ENCODE measurements at places on chromosomes 4 and X.

- DNase-seq = no peak
Observed at GRCh38 chrX:25206778-25207177, 191.0 kb upstream of the ARX start.

DNA sequence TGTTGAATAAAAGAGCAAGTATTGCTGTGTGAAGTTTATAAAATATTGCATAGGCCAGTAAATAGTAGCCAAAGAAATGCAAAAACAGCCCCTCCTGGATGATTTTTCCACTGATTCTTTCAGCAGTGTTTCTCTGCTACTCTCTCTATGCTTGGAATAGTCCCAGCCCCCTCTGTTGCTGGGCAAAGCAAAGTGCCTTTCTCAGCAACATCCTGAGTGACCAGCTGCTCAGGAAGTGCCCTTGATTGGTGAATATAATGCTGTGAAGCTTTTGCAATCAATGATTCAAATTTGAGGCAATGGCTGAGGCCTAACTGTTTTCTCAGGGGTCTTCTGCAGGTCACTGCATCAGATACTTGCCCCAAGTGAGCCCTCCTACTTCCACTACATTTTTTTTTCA, 656.7 kb downstream of the ZNF674 start:
- DNase-seq = no peak

DNA sequence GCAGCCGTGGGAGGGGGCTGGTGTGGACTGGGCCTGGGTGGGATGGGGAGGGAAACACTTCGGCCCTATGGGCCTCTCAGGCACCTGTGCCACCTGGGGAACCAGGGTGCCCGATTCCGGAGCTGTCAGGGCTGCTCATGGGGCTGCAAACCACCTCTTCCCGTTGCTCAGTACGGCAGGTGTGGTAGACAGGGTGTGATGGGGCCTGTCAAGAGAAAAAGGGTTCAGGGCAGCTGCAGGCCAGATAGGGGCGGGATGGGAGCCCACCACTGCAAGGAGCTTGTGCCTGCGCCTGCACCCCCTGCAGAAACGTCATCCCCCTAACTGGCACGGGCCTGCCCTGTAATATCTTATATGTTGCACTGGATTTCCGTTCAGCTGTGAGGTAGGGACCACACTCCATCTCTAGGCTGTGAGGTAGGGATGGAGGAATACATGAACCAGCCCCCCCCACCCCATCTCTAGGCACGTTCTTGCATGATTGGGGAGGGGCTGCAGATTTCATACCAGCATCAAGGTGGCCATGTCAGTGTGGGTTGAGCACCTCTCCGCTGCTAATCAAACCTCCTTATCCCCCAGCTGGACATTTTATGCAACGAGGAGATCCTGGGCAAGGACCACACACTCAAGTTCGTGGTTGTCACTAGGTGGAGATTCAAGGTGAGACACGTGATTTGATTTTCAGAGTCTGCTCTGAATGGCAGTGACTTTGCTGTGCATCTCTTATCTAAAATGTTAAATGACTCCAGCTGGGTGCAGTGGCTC, 59.0 kb downstream of the PCGF3 start:
- no peak for DNase-seq

DNA sequence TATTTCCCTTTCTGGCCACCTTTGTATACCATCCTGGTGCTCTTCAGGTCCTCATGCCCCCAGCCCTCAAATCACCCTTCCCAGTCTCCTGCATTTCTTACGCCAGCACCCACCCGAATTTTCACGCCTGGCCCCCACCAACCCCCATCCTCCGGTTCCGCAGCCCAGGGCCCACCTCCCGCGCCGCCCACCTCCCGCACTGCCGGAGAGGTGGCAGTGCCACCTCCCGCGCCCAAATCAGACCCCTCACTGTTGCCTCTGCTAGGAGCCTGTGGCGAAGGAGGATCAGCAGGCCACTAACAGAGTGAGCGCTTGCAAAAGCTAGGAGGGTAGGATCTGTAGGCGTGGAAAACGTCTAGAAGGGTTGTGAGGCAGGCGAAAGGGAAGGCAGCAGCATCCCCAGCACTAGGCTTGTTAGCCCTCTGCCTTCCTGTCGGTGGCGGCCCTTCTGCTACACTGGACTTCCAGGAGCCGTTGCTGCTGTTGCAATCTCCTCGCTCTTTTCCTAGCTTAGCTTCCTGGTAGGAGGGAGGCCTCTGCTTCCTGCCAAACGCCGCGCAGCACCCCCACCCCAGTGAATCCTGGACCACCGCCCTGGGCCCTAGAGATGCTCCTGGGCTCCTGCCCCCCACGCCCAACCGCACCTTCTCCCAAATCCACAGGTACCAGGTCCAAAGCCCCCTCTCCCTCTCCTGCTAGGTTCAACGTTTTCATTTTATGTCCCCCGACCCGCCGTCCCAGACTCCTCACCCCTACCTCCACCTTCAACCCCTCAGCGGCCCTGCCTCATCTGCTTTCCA, 51.0 kb downstream of the SPIN2B start:
- no peak for DNase-seq

- DNase-seq = no peak
Observed at GRCh38 chr4:7466904-7467303, 32.2 kb upstream of the PSAPL1 start.

GRCh38 chr4:80393970-80394250, 58.4 kb downstream of the CFAP299 start:
- no peak for DNase-seq

- no peak for DNase-seq
Observed at GRCh38 chr4:186693159-186693815, 30.4 kb downstream of the FAT1 start.

DNA sequence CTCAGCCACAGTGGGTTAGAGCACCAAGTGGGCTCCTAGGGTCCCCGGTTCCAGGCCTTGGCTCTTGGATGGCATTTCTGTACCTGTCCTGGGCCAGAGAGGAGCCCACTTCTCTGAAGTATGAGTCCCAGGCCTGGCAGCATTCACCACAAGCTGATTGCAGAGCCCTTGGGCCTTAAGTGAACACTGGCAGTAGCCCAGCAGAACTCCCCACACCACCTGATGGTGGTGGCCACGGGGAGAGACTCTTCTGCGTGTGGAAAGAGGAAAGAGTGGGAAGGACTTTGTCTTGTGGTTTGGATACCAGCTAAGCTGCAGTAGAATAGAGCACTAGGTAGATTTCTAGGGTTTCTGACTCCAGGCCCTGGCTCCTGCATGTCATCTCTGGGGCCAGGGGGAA, 104.8 kb downstream of the DLG3 start:
- DNase-seq = no peak

DNA sequence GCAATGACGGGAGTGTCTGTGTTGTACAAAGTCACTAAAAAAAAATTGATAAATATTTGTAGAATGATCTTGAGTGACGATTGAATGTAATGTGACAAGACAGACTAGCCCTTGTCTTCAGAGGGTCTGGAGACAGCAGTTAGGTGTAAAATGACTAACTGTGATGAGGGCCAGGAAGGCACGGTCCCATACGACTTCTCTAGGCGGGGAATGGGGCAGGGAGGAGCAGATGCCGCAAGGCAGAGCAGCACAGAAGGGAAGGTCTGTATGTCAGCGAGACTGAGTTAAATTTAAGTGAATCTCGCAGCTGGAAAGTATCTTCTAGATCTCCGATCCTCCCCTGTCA, 405 bp downstream of the CENPE start:
- DNase-seq = no peak

DNA sequence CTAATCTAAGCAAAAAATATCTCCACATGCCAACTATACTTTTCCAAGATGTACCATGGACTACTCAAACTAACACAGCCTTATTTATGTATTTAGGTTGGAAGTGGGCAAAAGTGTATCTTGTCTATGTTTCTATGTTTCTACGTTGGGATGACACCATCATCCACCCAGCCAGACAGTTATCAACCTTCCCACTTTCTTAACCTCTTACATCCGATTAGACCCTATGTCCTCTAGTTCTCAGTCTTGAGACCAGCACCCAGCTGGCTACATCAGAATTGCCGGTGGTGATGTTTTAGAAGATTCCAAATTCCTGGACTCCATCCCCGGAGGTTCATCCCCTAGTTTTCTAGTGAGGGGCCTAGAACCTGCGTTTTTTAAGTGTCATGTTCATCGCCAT, 1.0 kb upstream of the AASDH start:
- DNase-seq = no peak

GRCh38 chr4:184756399-184756798, 22.5 kb upstream of the CENPU start:
- no peak for DNase-seq

DNA sequence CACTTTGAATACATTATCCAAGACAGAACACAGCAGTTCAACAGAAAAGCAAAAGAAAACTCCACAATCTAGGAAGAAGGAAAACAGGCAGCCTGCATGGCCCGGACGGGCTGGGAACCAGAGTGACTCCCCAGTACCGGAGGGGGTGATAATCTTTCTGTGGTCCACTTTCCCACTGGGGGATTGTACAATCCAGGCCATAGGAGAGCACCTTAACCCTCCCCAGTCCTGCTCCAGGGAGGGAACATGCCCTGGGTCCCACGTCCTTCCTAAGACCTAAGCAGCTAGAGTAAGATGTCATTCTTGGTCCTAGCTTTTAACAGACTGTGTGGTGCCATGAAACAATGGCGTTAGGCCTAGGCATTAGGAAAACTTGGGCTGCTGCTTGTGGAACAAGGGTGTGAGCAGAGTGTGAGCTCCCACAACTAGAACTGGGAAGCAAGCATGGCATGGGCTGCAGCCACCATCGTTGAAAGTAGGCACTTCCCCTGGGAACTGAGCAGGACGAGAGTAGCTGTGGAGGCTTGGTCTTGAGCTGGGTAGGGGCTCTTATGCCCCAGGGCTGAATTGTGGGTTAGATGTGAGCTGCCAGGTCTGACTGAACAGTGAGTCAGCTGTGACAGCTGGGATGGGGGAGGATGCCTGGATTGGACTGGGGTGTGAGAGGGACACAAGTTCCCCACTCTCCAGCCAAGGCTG, 42.4 kb downstream of the NAT8L start:
- DNase-seq = no peak

DNA sequence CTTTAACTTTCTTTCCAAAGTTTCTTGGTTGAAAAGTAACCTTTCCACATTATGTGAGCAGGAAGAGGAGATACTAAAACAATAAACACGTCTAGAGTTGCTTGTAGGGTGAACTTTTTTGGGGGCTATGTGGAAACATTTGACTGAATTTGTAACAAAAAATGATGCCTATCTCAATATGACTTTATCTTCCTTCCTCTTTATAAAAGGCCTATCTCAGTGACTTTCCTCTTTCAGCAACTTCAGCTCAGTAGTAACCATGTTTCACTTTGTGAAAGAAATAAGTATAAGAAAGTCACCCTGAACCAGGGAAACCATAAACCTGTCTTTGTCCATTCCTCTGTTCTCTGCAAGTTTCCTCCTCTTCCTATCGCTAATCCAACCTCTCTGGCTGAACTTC, 124.7 kb upstream of the TMEM164 start:
- no peak for DNase-seq

DNA sequence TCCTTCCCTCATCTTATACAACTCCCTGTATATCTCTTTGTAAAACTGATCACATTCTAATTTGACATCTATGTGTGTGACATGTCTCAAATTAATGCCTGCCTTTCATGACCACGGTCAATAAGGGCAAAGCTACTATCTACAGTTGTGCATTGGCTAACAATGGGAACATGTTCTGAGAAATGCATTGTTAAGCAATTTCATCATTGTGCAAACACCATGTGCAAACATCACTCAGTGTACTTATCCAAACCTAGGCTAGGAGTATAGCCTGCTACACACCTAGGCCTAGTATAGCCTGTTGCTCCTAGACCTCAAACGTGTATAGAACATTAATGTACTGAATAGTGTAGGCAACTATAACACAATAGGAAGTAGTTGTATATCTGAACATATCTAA, 95.0 kb downstream of the BANK1 start:
- DNase-seq = no peak

- no peak for DNase-seq
Observed at GRCh38 chrX:153781428-153782047, 697 bp downstream of the SRPK3 start.

DNA sequence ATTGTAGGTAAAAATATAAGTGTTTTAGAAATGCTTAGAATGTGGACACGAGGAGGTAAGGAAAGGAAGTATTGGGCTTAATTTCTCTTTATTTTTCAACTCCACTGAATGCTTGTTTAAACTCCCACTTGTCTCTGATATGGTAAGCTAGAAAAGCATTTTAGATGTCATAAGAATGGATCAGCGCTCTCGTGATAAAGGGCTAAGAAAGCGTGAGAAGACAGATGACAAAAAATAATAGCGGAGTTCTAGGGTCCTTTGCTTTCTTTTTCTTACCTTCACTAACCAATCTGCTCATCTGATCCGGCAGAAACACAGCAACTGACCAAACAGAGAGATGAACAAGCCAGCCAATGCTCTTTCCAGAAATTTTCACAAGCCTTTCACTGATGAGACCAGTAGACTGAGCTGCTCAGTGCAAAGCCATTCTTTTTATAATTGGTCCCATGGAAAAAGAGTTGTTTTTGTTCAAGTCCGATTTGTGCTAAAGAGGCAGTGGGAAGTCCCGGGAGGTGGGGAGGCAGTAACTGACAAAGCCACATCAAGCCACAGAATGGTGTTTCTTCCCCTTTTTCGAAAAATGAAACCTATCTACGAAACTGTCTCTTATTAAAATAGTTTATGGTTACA, at the start of gene TASL:
Gene TASL, minus strand, starts transcription at position 405 of the 630 bp plus-strand sequence. CDS start 17,411 bp downstream, outside the sequence.
- no peak for DNase-seq

GRCh38 chrX:56790778-56791177, 61.7 kb downstream of the NBDY start:
- DNase-seq = no peak

DNA sequence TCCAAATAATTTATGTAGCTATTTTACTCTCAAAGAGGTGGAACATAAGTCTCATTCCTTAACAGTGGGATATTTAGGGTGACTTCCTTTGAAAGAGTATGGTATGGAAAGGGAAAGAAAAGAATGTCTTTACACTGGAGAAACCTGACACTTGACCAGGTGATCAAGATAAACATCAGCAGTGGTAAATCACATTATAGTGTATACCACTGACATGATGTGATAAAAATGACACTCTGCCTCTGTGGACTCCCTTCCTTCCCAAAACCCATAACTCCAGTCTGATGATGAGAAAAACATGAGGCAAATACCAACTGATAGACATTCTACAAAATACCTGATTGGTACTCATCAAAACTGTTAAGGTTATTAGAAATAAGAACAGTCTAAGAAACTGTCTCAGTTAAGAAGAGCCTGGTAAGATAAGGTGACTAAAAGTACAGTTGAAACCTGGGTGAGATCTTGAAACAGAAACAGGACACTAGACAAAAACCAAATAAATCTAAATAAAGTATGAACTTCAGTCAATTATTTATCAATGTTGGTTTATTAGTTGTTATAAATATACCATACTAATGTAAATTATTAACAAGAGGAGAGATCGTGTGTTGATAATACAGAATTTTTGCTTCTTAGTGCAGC, 144.2 kb upstream of the PCDH18 start:
- no peak for DNase-seq

GRCh38 chrX:150581093-150581775, 12.8 kb downstream of the MTM1 start:
- no peak for DNase-seq

DNA sequence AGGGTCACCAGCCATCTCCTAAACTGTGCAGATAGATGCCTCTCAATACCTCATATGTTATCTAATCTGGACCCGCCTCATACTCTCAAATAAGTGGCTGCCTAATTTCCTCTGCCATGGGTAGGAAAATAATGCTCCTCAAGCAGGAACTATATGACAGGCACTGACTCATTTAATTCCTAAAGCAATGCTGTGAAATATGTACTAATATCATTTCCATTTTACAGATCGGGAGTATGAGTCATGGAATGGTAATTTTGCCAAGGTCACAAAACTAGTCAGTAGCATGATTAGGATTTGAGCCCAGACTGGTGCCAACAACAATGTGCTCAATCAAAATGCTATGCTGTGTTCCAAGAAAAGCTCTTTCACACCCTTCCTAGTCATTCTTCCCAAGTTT, 3.0 kb upstream of the NXT2 start:
- no peak for DNase-seq
